NCI-H1436 treated with DMSO at 0.1 percent for 48 hours (cell line): ENCODE measurements at places on chromosomes 3 and 15.

- no peak for DNase-seq
Observed at GRCh38 chr15:40075298-40076044, 33.2 kb downstream of the BMF start.

DNA sequence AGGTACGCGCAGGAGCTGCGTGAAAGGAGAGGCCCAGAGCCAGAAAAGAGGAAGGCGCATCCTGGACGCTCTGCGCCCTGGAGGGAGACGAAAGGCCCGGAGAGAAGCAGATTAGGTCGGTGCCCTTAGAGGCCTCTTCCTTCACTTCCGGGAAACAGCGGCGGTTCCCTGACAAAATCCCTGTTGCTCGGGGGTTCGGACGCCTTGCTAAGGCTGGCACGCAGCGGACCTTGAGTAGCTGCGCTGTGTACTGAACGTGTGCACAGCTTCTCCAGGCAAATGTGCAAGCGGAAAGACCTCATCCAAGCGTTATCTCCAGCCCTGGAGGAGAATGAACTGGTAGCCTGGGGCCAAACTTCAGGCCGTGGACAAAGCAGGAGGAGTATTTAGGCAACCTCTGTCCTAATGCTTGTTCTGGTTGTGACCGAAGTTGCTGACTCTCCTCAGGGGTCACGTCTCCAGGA lies 3.0 kb upstream of the SOX14 start:
- DNase-seq = no peak

- DNase-seq = no peak
Observed at GRCh38 chr15:83890587-83890986, 236.7 kb downstream of the ADAMTSL3 start.

DNA sequence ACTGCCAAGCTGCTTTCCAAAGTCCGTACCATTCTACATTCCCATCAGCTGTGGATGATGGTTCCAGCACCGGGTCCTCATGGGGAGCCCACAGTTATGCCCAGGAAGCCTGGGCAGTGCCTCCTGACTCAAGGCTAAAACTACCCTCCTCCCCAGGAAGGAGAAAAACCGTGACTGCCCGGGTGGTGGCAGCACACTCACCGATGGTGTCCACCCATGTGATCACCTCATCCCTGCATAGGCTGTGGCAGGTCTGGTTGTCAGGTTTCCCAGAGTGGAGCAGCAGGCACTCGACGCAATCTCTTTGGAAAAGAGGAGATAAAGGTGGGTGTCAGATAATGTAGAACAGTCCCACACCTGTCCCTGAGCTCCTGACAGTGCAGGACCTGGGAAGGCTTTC lies 38.6 kb downstream of the UMPS start:
- no peak for DNase-seq

DNA sequence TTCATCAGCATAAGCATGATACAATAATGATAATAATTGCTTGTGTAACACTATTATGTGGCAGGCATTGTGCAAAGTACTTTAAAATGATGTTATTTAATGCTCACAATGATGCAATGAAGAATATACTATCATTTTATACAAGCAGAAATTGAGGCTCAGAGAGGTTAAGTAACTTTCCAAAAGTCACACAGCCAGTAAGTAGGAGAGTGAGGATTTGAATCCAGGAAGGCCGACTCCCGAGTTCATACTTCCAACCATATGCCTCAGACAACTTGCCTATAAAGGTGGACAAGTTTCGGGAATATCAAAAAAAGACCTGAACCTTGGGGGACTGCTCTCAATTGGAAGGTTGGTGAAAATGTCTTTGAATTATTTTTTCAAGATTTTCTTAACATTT lies 19.9 kb downstream of the RARB start:
- DNase-seq = no peak

DNA sequence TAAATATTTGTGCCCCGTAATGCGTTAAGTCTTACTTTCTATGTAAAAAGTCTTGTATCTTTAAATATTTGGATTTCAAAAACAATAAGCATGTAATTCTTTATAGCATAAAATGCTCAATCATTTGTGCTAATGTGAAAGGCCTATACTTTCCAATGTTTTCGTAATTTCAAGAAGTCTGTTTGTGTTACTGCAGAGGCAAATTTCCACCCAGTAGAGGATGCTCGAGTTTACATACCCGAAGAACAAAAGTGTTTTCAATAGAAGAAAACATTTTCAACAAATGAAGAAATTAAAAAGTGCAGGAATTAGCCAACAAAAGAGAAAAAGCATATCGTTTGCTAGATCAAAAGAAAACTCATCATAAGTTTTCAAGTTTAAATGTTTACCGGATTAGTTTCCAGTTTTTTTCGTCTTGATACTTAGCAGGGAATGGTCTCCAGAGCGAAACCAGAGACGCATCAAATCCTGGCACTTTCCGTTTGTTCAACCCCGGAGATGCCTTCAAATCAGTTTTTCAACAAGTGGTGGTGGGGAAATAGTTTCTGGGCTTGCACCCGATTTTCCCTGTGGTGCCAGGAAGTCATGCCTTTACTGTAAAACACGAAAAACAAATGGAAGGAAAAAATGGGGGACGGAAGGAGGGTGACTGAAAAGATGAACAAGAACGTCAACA lies 1.0 kb downstream of the CGGBP1 start:
- no peak for DNase-seq

DNA sequence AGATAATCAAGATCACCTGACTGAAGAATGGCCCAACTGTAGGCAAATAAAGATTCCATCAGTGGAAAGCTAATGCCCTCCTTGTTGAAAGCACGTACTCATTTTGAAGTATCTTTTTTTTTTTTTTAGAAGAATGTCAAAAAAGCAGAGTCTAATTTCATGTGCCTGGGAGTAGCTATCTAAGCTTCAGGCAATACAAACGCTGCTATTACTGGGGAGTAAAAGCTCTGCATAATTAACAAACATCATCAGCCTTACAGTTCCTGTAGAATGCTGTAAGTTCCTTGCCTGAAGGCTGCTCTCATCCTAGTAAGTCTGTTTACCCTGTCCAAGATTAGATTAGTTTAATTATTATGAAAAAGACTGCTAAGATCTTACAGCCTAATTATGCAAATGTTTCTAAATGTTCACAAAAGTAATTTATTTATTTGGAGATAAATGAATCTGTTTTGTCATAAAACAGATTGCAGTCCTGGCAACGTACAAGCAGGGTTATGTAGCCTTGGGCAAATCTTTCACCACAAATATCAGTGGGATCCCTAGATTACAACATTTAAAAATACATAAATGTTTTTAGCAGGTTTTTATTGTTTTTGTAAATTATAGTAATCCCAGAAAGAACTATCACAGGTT lies 451.3 kb upstream of the AGTR1 start:
- no peak for DNase-seq

DNA sequence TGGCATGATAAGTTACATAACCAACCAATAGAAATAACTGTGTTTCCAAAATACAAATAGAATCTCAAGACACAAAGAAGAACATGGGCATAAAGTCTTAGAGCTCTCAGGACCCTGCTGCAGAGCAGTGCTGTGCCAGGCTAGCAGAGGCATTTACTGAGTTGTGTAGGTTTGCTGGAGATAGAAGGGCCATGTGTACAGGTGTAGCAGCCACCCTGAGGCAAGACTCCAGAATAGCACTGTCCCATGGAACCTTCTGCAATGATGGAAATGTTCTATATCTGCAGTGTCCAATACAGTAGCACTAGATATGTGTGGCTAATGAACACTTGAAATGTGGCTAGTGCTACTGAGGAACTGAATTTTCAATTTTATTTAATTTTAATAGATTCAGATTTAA lies 267.0 kb upstream of the UMPS start:
- no peak for DNase-seq

GRCh38 chr15:74890665-74890960 lies 771 bp downstream of the MPI start:
- DNase-seq = no peak

GRCh38 chr3:38521391-38521987 lies 25.3 kb downstream of the EXOG start:
- DNase-seq = no peak

GRCh38 chr3:160448845-160449635 lies 546 bp downstream of the TRIM59 start:
- no peak for DNase-seq

GRCh38 chr3:149462051-149462450 lies 12.4 kb upstream of the TM4SF4 start:
- no peak for DNase-seq

GRCh38 chr3:138718849-138719248 lies 110.3 kb downstream of the FAIM start:
- no peak for DNase-seq

GRCh38 chr3:141788149-141788548 lies 24.9 kb downstream of the GRK7 start:
- DNase-seq = no peak

GRCh38 chr3:147613725-147614124 lies 204.6 kb downstream of the ZIC1 start:
- DNase-seq = peak; percentile 22

GRCh38 chr15:81752546-81752942 lies 293.3 kb downstream of the MEX3B start:
- no peak for DNase-seq

- DNase-seq = no peak
Observed at GRCh38 chr3:136899622-136900158, 37.7 kb downstream of the NCK1 start.

- no peak for DNase-seq
Observed at GRCh38 chr3:112512320-112512719, 13.0 kb upstream of the BTLA start.

GRCh38 chr15:73318463-73319351 lies 50.1 kb downstream of the HCN4 start:
- no peak for DNase-seq

DNA sequence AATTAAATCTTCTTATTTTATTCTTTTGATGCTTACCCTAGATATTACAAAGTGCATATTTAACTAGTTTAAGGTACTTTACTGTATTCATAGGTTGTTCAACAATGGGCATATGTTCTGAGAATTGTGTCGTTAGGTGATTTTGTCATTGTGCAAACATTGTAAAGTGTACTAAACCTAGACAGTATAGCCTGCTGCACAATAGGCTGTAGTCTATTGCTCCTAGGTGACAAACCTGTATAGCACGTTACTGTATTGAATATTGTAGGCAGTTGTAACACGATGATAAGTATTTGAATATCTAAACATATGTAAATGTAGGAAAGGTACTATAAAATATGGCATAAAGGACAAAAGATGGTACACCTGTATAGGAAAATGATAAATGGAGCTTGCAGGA lies 100.7 kb downstream of the CACNA2D3 start:
- no peak for DNase-seq
